DMS 273 treated with DMSO at 0.1 percent for 48 hours (cell line): ENCODE measurements at places on chromosomes 6 and 20.

GRCh38 chr6:123904228-123904627, 100.6 kb downstream of the NKAIN2 start:
- no peak for DNase-seq

DNA sequence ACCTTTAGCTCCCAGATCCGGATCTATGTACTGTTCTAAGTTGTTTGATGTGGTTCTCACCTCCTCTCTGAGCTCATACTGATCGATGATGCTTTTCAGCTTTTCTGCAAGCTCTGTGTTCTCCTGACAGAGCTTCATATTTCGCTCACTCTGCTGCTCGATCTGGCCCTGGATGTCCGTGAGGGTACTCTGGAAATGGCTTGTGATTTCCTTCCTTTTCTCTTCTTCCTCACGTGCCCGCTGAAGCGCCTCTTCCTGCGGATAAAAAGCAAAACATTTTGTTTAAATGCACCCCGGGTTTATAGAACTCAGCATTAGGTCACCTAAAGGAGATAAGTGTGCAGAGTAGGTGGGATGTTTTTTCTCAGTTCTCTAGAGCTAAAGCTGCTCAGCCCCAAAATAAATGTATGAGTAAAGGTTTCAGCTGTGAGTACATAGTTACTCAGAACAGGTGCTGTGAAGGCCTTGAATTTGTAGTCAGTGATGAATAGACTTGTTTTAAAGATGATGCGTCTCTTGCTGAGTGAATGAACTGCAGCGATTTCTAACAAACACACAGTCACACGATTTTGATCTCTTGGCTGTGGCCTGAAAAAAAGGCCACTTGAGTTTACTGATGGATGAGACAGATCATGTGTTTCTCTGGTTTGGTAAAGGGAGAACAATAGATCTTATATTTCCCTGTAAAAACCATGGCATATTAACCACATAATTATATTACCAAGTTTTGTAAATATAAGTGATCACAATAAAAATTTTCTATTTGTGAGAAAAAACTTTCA, 29.1 kb downstream of the TXLNB start:
- no peak for DNase-seq

DNA sequence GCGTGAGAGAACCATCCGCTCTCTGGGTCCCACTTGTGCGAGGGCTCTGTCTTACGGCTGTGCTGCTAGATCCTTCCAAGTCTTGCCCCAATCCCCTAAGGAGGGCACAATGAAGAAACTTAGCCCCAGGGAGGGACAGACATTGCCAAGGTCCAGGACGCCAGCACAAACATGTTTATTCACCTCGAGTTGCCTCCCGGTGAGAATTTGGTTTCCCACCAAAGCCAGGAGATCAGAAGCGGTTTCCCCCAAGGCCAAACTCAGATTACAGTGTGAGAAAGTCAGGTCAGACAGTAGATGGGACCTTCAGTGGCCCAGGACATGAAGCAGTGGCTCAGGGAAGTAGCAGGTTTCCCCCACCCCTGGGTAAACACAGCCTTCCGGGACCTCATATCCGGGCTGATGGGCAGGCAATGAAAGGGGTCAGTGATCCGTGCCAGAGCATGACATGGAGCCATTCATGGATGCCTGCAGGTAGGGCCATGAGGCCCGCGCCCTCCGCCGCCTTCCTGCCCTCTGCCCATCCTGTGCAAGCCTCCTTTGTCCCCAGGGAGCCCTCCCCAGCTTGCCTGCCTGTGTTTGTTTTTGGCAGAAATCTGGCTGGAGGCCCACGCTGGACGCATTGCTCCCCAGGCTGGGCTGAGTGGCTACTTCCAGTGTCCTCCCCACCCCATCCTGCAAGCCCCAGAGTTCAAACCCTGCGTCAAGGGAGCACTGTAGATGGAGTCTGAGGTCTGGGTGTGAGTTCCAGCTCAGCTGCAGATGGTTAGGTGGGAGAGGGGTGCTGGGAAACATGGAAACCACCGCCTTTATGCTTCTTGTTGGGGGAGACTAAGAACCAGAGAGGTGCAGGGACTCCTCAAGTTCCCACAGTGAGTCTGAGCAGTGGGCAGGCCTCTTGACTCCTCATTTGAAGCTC, 2.0 kb downstream of the BPIFB2 start:
- no peak for DNase-seq

GRCh38 chr20:33442136-33443005, 1.2 kb downstream of the SNTA1 start:
- no peak for DNase-seq

DNA sequence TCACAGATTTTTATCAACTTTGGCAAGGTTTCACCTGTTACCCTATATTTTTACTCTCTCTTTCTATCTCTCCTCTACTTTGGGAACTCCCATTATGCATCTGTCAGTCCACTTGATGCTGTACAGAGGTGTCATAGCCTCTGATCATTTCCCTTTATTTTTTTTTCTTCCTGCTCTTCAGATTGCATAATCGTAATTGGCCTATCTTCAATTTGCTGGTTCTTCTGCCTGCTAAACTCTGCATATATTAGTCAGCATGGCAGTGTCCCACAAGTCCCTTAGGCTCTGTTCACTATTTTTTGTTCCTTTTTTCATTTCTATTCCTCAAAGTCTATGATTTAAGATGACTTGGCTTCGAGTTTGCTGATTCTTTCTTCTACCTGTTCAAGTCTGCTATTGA, 44.7 kb upstream of the MICB start:
- DNase-seq, result no peak

- no peak for DNase-seq
These were observed 320.3 kb downstream of the BMP2 start for GRCh38 chr20:7087803-7088202.
